Esophagus squamous epithelium (tissue), 5 donors: ENCODE measurements at places on chromosomes 2 and 18.

- DNase-seq: no peak
Observed at GRCh38 chr2:199148076-199148845, 309.5 kb downstream of the SATB2 start.

- no peak for DNase-seq
Observed at GRCh38 chr2:172105471-172106107, 2.9 kb upstream of the DLX2 start.

DNA sequence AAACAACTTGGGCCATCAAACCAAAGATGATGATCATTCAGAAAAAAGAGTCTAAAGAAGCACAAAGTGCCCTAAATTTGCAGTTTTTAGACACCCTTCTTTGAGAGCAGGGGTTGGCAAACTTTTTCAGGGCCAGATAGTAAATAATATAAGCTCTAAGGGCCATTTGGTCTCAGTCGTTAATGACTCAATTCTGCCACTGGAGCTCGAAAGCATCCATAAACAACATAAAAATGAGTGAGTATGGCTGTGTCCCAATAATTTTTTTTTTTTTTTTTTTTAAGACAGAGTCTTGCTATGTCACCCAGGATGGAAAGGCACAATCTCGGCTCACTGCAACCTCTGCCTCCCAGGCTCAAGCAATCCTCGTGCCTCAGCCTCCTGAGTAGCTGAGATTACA, 152.3 kb downstream of the DTNB start:
- no peak for DNase-seq

DNA sequence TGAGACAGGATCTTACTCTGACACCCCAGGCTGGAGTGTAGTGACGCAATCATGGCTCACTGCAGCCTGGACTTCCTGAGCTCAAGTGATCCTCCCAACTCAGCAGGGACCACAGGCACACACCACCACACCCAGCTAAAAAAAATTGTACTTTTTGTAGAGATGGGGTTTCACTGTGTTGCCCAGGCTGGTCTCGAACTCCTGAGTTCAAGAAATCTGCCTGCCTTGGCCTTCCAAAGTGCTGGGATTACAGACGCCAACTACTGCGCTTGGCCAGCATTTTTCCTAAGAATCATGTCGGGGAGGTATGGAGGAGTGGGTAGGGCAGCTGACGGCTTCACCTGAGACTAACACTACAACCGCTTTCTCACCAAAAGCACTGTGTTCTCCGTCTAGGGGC, 50.4 kb downstream of the CYP26B1 start:
- DNase-seq: no peak

GRCh38 chr18:69954719-69955480, 7.2 kb upstream of the CD226 start:
- DNase-seq: no peak

DNA sequence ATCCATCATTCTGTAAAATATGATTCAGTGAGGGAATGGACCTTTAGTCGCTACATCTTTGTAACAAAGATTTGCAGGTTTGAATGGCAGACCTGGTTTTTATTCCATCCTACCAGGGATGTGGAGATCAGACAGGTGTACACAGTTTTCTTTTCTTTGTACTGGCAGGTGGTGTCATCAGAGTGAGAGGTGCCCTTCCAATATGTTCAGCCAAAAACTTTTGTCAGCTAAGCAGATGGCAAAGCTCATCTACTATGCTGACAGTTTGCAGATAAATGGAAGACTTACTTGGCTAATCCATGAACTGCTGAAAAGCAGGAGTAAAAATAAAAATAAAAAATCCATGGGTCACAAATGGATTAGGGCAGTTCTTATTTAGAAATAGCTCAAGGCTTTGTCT, 185.5 kb upstream of the DOK6 start:
- no peak for DNase-seq

DNA sequence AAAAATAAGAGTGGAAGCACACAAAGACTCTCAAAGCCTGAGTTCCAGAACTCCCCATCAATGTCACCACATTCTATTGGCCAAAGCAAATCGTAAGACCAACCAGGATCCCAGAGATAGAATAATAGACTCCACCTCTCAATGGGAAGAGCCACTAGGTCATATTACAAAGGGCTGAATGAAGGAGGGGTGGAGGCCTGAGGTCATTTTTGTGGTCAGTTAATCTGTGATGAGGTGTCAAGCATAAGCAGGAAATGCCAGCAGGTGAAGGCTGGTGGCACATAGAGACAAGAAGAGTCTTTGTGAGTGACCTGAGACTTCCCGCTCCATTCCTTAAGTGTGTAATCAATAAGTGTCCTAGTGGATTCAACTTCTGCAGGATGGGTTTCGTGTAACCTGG, 144.3 kb downstream of the TFCP2L1 start:
- no peak for DNase-seq

DNA sequence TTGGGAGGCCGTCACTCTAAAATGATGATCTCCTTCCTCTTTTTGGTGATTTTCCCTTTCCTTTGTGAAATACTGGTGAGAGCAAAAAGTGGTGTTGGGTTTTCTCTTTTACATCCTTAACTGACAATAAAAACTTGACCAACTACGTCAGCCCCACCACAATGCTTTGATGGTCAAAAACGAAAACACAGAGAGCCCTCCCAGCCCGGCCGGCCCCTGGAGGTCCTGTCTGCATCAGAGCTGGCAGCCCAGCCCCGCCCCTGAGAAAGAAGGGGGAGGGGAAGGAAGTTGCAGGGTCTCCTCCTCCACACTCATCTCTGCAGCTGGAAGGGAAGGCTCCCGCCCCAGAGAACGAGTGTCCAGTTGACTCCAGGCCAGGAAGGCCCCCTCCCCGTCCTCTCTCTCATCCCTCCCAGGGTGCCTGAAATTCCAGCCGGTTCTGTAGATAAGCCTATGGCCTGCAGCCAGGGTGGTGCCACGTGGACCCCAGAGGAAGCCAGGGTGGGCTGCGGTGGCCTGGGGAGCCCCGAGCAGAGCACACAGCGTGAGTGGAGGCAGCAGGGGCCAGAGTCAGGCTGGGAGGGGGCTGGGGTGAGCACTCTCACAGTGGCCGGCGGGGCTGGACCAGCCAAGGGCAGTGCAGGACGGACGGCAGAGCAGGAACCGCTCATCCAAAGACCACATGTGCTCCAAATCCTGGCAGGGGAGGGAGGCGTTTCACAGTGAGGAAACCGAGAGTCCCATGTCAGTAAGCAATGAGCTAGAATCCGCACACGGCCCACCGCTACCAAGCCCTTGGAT, 19.8 kb downstream of the BIN1 start:
- no peak for DNase-seq

- no peak for DNase-seq
Observed at GRCh38 chr2:190697421-190697820, 48.5 kb downstream of the NAB1 start.

DNA sequence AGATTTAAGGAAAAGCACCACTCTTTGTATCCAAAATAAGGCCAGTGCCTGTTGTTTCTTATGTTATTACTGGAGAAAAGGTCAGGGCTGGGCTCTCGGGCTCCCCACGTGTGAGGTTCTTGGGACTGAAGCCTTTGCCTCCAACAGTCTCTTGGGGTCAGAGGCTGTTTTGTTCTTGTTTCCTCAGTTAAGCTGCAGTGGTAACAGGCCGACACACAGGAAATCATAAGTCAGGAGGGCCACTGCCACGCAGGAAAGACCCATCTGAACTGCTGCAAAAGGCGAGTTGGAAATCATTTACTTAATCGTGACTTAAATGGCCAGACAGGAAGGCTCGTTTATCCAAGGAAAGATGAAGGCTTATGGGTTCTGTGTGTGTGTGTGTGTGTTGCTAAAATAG, 30.3 kb upstream of the IL37 start:
- DNase-seq: no peak

- no peak for DNase-seq
Observed at GRCh38 chr2:183348492-183348891, 224.2 kb downstream of the NUP35 start.

GRCh38 chr2:17306219-17306618, 212.0 kb downstream of the RAD51AP2 start:
- no peak for DNase-seq

- DNase-seq: no peak
Observed at GRCh38 chr2:11535899-11536344, 2.1 kb downstream of the GREB1 start.

GRCh38 chr2:210964141-210964764, 407.9 kb downstream of the CPS1 start:
- DNase-seq: no peak

DNA sequence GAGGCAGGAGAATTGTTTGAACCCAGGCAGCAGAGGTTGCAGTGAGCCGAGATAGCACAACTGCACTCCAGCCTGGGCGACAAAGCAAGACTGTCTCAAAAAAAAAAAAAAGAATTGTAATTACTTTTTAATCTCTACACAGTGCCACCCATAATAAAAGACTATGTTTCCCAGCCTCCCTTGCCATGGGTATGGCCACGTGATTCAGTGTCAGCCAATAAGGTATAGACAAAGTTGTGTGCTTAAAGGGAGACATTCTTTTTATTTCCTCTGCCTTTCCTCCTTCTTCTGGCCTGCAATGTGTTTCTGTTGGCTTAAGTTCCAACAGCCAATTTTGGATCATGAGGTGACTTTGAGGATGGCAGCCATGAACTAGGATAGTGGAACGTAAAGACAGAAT, 406.9 kb downstream of the LNPK start:
- no peak for DNase-seq

DNA sequence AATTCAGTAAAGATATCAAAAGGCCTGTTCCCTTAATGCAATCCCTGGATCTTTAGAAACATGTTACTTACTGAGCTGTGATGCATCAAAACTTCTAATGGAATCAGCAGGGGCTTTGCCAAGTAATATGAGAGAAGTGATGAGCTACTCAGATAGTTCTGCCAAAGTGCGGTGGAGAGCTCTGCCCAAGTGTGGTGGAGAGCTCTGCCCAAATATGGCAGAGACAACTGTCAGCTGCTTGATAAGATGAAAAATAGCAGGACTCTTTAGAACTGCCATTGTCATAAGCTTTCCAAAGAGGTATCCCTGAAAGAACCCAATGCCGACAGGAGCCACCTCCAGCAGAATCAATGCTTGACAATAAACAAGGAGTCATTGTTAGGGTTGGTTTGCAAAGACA, 167.9 kb upstream of the SLC39A10 start:
- no peak for DNase-seq

DNA sequence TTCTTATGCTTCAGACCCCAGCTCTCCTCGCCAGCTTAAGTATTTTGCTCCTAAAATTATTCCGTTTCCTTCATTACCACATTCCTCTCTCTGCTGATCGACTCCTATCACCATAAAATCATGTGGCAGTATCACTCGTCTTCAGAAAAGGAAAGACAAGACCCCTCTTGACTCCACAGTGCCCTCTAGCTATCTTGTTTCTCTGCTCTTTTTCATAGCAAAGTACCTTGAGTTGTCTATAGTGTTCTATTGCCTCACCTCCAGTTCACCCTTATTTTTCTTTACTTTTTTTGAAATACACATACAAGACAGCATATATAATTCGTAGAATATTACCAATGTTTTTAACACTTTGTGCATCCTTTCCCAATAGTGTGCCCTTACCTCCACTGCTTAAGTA, 273.2 kb upstream of the SIX3 start:
- DNase-seq: no peak

DNA sequence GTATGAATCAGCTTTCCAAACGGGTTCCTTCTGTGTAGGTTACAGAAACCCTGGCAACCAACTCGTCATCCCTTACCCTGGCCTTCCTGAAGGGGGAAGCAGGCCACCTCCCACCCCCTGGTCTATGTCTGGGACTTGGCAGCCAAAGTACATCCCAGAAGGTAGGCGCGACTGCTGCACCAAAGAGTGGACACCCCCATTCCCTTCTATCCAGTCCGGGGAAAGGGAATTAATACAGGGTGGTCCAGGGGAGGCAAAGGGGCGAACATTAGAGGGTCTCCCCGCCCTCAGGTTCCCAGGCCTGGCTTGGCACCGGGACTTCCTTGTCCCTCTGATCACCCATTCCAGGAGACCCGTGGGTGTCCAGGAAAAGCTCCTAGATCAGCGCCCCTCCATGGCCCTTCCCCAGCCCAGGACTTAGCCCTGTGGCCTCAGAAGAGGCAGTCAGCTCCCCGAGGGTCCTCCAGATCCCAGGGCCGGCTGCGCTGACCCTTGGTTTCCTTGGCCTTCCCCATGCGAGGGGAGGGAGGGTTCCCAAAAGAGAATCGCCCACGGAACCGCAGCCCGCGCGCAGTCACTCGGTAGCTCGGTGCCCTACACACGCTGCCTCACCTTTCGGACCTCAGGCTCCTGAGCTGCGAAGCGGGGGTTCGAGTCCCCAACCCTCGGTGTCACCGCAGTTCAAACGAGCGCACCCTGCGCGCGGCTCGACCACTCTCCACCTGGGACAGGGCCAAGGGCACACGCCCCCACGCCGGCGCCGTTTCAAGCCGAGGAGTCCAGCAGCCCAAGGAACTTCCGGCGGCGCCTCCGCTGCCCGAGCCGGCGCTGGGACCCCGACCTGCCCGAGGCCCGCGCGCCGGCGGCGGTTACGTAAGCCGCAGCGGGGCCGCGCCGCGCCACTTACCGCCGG, at the start of gene PER2:
TSS of gene PER2 (minus strand) at position 874 of the 913 bp plus-strand sequence. CDS start 10,674 bp downstream, outside the sequence.
- peak; percentile 44 for DNase-seq

- peak; percentile 29 for DNase-seq
Observed at GRCh38 chr18:55321265-55322177, 266.5 kb downstream of the TCF4 start.

GRCh38 chr2:112093216-112093615, 38.1 kb downstream of the TMEM87B start:
- DNase-seq: no peak

DNA sequence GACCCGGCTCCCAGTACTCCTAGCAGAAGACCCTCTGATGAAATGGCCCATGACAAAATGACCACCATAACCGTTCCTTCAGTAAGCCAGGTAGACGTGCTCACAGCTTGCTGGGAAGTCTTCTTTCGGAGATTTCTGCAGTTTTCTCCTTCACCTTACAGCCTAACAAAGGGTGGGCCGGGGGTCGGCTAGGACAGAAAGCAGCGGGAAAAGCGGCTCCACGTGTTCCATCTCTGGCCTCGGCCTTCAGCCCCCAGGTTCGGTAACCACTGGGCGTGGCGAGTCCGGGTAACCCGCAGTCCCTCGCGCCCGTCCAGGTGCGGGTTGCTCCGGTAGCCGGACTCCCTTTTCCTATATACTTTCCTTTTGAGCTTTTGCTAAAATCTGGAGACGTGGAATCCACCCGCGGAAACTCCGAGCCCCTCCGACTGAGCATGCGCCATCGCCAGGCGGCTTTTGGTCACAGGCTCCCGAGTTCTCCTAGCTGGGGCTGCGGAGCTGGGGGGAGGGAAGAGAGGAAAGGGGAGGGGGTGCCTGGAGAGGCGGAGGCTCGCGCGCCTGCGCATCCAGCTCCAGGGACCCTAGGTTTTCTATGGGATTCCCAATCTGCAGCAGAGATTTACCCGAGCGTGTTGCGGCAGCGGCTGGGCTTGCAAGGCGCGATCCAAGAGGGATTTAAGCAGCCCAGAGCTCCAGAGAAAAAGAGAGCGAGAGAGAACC, at the start of gene VSNL1:
TSS of gene VSNL1 (plus strand) at position 604 of the 720 bp plus-strand sequence. CDS start 51,379 bp downstream, outside the sequence.
- DNase-seq: no peak

- DNase-seq: no peak
Observed at GRCh38 chr2:8332646-8333045, 349.2 kb upstream of the ID2 start.
